Suprapubic skin (tissue), 4 donors: ENCODE measurements at places on chromosomes 16 and 17.

GRCh38 chr16:84563786-84564420, 54.0 kb downstream of the COTL1 start:
- no peak for DNase-seq

- DNase-seq, result no peak
Measured at GRCh38 chr16:49621241-49622083, 234.4 kb downstream of the ZNF423 start.

GRCh38 chr17:82948081-82948511, 108.3 kb upstream of the ZNF750 start:
- DNase-seq, result no peak

DNA sequence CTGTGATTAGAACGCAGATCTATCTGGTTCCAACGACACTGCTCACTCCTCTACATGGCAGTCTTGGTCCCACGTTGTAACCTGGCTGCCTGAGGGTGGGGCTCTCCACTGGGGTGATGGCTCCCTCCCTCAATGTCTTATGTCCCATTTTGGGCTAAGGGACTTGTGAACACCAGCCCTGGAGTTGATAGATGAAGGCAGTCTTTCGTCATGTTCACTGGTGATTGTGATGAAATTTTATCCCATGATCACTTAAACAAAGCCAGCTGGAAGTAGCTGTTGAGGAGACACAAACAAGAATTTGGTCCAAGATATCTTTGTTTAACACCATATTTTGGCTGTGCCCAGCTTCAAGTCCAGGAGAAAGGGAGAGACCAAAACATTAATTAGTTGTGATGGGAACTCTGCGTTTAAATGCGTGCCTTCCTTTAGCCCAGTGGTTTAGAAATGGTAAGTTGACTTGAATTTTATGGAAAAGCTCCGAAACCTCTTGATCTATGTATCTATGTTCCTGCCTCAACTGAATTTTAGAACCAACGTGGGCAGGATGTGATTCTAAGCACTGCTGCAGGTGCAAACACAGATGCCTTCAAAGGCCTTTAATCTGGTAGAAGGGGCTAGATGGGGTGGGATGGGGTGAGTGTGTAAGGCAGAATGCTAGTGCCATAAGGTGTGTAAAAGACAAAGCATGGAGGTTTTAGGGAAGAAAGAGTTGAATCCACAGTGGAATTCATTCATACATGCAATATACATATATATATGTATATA, 186.8 kb upstream of the IRX3 start:
- DNase-seq, result no peak

DNA sequence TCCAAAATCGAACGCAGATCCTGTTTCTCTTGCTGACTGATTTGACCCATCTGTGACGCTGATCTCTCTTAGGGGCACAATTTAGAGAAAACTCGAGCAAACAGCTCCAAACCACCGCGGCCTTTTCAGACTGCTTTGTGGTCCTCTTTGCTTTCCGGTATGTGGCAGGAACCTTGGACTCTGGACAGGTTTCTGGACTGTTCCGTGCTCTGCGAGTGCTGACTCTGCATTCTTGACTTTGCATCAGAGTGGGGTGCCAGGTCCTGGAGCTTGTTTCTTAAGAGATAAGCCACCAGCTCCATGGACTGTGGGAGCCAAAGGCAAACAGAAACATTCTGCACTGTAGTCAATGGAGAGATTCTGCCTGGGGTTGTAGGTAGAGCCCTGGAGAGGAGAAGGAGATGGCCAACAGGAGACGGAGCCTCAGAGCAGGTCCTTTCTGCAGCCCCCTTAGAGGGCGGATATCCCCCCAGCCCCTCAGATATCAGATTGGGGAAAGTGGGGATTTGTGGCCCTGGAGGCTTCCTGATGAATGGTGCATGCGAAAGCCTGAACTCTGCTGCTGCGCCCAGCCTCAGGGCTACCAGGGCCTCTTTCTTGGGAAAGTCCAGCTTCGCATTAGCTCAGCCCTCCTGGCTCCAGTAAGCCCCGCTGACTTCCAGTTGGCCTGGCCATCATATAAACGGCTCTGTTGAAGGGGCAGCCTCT, 65.6 kb downstream of the WIPI1 start:
- no peak for DNase-seq

- DNase-seq, result no peak
Measured at GRCh38 chr16:59878999-59879398, 1144.9 kb upstream of the GOT2 start.

DNA sequence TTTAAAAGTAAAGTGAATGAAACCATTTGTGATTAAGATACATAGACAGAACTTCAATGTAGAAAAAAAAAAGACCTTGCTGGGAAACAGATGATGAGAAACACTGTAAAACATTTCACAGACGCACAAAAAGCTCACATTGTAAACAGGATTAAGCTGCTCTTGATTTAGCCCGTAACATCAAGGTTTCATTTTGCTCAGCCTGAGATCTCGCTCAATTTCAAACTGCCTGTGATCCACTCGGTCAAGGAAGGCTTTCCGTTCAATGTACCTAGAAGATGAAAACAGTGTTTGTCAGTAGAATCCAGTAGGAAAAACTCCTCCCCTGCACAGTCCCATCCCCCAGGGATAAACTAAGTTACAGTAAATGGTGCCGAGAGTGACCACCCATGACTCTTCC, 42.3 kb upstream of the BCAR1 start:
- DNase-seq, result no peak

DNA sequence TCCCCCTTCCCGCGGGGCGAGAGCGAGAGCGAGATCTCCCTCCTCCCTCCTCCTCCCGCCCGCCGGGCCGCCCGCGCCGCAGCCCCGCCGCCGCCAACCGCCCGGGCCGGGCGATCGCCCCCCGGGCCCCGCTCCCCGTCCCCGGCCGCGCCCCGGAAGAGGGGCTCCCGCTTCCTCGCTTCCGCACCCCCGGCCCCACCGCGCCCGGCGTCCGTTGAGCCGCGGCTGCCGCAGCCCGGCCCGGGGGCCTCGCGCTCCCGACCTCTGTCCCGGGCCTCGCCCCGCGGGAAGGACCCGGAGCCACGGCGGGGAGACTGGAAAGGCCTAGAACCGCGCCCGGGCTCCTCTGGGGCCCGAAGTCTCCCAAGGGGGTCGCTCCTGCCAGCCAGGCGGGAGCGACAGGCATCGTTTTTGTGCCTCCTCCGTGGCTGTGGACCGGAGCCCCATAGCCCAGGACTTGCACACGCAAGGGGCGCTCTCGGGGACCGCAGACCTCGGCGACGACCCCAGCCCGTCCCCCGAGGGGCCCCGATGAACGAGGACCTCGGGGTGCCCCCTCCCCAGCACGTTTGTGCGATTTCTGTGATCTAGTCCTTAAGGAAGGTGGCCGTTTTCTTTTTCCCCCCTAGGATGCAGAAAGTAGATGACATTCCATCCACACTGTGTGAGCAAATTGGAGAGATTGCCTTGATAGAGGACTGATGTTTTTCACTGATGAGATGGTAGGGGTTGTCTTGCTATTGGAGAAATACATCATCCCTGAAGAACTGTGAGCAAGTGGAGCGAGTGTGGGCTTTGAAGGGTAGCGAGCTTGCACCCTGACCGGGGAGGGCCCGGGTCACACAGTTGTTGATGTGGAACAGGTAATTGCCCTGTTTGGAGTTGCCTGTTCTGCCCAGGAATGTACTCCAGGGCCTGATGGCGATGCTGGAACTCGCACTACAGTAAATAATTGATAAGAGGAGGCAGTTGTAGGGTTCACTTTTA, 611 bp downstream of the BANP start:
- DNase-seq, result no peak

GRCh38 chr17:21072745-21073197, 30.0 kb upstream of the USP22 start:
- no peak for DNase-seq

DNA sequence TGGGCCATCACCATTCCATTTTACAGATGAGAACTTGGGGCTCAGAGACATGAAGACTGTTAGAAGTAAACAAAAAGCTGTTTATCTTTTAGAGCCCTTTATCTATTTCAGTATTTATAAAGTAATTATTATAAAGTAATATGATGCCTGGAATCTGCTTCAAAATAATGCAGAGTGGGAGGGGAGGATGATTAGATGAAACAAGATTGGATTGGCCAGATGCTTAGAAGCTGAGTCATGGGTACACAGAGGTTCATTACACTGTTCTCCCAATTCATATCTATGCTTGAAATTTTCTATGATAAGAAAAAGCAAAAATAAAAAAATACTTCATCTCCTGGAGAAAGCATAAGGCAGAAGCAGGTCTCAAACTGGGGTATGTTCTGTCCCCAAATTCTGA, 29.4 kb downstream of the TOM1L2 start:
- DNase-seq, result no peak

GRCh38 chr16:77991701-77992100, 30.6 kb upstream of the CLEC3A start:
- no peak for DNase-seq

- DNase-seq, result peak; percentile 76
Measured at GRCh38 chr17:63701868-63702720, 2.2 kb upstream of the LIMD2 start.

DNA sequence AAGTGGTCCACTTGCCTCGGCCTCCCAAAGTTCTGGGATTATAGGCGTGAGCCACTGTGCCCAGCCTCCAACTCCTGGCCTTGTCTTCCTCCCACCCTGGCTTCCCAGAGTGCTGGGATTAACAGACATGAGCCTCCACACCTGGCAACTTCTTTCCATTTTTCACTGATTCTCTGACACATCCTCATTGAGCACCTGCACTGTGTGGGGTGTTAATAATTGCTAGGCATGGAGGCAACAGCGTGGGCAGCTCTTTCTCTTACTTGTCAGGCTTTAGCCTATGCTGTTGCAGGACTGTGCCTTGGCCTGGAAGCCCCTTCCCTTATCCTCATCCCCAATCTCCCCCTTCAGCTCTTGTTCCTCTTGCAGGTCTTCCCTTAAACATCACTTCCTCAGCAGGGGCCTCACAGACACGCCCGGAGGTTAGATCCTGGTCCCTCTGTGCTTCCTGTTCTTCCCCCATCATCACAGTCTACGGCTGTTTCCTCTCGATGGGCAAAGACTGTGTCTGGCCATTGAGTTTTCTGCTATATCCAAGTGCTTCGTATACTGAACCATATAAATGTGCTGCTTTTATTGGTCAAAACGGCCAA, 7.9 kb downstream of the QPRT start:
- DNase-seq, result no peak

DNA sequence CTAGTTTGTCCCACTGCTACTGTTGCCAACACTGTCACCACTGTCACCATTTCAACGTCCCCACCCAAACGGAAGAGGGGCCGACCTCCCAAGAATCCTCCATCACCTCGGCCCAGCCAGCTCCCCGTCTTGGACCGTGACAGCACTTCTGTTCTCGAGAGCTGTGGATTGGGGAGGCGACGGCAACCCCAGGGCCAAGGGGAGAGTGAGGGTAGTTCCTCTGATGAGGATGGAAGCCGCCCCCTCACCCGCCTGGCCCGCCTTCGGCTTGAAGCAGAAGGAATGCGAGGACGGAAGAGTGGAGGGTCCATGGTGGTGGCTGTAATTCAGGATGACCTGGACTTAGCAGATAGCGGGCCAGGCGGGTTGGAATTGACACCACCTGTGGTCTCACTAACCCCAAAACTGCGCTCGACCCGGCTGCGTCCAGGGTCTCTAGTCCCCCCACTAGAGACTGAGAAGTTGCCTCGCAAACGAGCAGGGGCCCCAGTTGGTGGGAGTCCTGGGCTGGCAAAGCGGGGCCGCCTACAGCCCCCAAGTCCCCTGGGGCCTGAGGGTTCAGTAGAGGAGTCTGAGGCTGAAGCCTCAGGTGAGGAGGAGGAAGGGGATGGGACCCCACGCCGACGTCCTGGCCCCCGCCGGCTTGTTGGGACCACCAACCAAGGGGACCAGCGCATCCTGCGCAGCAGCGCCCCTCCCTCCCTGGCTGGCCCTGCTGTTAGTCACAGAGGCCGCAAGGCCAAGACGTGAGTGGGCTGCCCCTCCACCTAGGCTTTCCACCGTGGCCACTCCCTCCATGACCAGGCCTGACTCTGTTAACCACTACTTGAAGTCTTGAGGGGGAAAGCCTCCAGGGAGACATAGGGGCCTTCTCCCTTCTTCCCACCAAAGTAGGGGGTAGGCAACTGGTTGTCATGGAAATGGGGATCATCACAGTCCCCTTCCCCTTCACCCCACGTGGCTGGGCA, 9.0 kb upstream of the PHKG2 start:
- no peak for DNase-seq

DNA sequence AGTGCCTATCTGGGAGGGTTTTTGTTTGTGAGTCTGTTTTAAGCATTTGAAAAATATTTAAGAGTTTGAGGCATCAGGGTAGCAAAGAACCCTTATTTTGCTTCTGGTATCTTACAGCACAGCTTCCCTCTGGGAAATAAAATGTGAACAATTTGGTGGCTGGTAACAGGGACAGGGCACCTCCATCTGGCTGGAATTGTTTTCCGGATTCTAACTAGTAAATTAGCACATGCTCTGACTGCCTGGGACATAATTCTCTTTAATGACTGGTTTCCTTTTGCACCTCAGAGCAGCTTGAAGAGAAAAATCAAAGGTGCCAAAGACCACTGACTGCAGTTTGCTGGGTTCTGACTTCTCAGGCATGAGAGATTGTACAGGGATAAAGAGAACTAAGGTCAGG, 469.1 kb downstream of the GRIN2A start:
- DNase-seq, result no peak

DNA sequence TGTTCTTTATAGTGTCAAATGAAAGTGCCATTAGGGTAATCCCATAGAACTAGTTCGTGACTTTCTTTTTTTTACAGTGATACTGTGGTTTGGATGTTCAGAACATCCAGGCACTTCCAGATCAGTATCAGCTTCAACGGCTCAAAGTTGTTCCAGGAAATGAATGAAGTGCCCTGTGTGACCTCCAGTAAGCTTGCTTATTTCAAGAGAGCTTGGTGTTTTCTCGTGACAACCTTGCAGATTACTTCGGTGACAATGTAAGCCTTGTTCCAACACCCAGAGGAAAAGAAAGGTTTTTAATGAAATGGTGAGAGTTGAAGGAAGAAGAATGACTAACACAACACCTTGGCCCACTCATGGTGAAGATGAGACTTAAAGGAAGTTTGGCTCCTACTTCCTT, 16.0 kb upstream of the KCNJ16 start:
- DNase-seq, result no peak

DNA sequence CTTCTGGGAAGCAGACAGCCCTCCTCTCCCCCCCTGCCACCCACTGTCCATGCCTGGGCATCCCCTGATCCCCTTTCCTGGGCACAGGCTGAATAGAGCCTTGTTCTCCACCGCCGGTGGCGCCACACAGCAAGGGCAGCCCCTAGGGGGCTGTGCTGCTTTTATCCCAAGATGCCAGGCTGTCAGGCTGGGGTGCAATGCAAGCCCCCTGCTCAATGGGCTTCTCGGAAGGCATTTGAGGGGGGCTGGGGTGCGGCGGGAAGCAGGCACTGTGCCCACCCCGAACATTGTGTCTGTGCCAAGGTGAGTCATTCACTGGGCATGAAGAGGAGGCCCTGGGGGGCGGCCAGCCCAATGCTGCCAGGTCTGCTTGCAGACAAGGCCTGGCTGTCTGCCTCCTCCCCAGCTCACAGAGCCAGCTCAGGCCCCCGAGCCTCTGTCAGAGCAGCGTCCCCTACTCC, 1.5 kb upstream of the GFAP start:
- peak; percentile 66 for DNase-seq

DNA sequence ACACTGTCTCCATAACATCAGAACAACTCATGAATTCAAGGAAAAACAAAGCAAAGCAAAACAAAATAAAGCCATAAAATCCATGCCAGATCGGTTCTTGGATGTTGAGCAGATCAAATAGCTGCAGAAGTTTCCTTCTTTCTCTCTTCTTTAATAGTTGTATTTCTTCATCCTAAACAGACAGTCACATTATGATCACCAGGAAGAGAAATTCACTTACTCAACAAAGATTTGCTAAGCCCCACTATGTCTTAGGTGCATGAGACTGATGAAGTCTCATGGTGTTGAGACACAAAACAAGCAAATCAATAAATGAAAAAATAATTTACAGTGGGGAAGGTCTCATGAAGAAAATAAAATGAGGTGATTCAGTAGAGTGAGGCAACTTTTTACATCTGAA, 72.8 kb downstream of the WIPI1 start:
- DNase-seq, result no peak
